GM12878 (cell line): ENCODE measurements at places on chromosomes 4 and X. TPM values are rescaled to one million over a fixed set of nuclear protein-coding genes. Genes with fewer than 3 reads are reported as not detected.

The C4orf50 gene
- 0.03 and 0.05 TPM in 2 replicates for polyA plus RNA-seq

The TREX2 gene
- polyA plus RNA-seq: 0.33 and 0.50 TPM in 2 replicates

The CEP135 gene
- polyA plus RNA-seq: 8.3 and 9.9 TPM in 2 replicates

The VGLL1 gene
- polyA plus RNA-seq: not detected in 2 replicates

The AMER1 gene
- 0.10 and 0.23 TPM in 2 replicates for polyA plus RNA-seq

The SMPX gene
- polyA plus RNA-seq: not detected in 2 replicates

The CXCL9 gene
- 0.15 and 0.25 TPM in 2 replicates for polyA plus RNA-seq

The TCEAL6 gene
- not detected in 2 replicates for polyA plus RNA-seq
